ENCODE measurements at places on chromosomes 6 and 20.

GRCh38 chr6:37822851-37823682, 3.5 kb downstream of the ZFAND3 start:
- DNase-seq = no peak

- DNase-seq = no peak
These were observed 16.8 kb upstream of the ADGB start for GRCh38 chr6:146581968-146582367.

DNA sequence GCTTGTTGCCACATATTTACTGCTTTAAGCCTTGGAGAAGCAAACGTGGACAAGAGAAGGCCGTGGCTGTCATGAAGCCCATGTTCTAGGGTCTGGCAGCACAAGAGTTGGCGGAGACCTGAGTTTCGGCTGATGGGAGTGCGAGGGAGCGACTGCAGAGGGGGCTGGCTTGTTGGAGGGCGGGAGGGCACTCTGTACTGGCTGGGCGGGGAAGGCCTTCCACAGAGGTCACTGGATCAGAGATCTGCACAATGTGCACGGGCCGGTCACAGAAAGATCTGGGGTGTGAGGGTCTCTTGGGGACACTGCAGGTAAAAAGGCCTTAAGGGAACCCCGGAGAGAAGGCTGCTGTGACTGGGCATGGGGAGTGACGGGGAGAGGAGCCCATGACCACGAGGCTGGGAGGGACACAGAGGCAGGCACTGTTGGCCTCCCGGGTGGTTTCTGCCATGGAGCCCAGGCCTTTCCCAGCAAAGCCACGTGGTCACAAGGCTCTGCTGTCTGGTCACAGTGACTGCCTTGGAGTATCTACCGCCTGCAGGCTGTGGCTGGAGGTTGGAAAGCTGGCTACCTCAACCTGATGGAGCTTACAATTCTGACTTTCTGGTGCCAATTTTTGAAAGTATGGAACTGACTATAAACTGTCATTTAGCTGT, 23.8 kb downstream of the FOXC1 start:
- DNase-seq = no peak

DNA sequence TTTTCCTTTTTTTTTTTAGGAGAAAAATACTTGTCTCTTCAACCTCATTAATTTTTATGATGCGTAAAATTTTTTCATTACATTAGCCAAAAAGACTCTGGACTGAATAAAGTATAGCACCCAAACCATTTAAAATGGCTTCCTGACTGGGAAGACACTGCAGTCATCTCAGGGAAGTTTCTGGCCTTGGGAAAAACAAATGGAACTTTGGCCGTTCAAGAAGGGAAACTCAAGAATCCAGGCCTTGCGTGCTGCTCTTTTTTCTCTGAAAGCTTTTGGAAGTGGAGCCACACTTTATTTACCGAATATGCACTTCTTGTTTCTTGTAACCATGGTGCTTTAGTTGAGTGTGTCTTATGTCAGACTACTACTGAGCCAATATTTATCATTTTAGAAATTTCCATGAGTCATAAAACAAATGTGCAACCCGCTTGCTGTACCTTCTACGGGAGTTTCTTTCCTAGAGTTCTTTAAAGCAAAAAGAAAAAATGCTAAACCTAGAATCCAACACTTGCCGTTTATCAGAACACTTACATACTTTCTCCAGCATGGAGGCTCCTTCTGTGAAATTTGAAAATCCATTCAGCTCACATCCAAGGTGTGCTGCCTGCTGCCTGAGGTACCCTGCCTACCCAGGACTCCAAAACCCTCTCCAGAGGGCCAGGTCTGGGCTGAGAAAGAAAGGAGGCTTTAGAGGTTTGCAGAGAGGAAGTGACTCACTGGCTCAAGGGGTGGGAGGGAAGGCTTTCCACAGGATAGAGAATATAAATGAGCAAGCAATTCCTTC, 11.5 kb upstream of the DSTN start:
- no peak for DNase-seq

DNA sequence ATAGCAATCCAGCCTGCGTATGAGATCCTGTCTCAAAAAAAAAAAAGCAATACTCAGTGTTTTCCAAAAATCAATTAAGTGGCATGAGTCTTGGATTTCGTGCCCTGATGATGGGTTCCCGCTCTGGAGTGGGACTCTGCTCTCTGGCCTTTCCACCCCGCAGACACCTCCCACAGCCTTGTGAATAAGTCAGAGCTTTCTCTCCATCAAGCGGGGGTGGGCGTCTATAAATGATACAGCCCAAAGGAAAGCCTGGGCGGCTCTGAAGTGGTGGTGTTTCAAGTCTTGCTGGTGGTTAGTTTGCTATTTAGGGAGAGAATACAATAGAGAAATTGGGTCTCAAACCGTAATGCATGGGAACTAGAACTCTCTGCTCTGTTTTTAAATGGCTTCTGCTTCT, 52.5 kb upstream of the TAGAP start:
- peak; percentile 53 for DNase-seq

- DNase-seq = no peak
These were observed 10.4 kb downstream of the TRIM31 start for GRCh38 chr6:30102414-30102969.

Measured in activated T-cell treated with anti-CD3 and anti-CD28 coated beads for 4 hours (primary cell).